ENCODE measurements at places on chromosomes 12 and 14. TPM values are rescaled to one million over a fixed set of nuclear protein-coding genes. Genes with fewer than 3 reads are reported as not detected.
A peak's percentile ranks its signal among the peaks of the same experiment; 100 is the strongest.

The DTD2 gene
- total RNA-seq, result 18.2 TPM

The EMC9 gene
- total RNA-seq, result 10.5 TPM

The SP1 gene
- 87.7 TPM for total RNA-seq

- DNase-seq, result peak; percentile 87
- H3K4me3 ChIP-seq, result peak overlapping the region; percentile 99
- no peaks in the 10 kb centered on the region for H3K4me1 ChIP-seq
Observed at GRCh38 chr12:93571365-93571924, 1.0 kb upstream of the SOCS2 start.

GRCh38 chr12:18981732-18982131 lies 147.8 kb upstream of the PLEKHA5 start:
- H3K4me3 ChIP-seq, result no peak overlapping the region
- H3K36me3 ChIP-seq, result no peaks in the 10 kb centered on the region
- H3K27ac ChIP-seq, result no peak overlapping the region
- H3K27me3 ChIP-seq, result no peaks in the 10 kb centered on the region
- H3K4me1 ChIP-seq, result no peaks in the 10 kb centered on the region

- no peaks in the 10 kb centered on the region for H3K36me3 ChIP-seq
- H3K4me1 ChIP-seq, result no peaks in the 10 kb centered on the region
- no peaks in the 10 kb centered on the region for H3K27me3 ChIP-seq
- H3K4me3 ChIP-seq, result no peak overlapping the region
Observed at GRCh38 chr14:63938198-63939005, 85.6 kb downstream of the SYNE2 start.

DNA sequence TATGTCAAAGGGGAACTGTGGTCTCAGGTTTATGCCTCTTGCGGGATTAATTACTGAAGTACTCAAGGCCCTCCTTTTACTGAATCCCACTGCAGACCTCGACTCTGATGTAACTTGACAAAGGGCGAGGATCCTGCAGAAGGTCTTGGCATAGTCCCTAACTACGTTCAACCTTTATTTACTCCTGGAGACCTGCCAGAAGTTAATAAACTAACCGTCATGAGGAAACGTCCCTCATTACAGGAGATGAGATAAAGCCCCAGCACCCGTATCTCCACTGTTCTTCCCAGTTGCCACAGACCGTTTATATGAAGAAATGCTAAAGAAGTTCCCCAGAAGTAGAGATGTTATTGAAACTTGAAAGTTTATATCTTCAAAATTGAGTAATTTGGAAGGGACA lies 190.9 kb downstream of the ETV6 start:
- H3K4me3 ChIP-seq, result no peak overlapping the region
- no peaks in the 10 kb centered on the region for H3K27me3 ChIP-seq
- peaks cover 11% of the 10 kb centered on the region for H3K36me3 ChIP-seq

DNA sequence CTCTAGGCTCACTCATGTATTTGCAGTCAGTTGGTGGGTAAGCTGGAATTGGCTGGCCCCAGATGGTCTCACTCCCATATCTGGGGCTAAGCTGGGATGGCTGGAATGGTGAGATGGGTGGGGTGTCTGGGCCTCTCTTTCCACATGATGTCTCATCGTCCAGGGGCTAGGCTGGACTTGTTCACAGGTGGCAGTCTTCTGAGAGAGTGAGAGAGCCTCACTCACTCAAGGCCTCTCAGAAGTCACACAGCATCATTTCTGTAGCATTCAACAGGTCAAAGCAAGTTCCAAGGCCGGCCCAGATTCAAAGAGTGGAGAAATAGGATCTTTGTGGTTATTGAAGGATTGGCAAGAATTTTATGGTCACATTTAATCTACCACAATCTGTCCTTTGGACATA lies 102.7 kb downstream of the UNC79 start:
- H3K4me3 ChIP-seq, result no peak overlapping the region
- H3K36me3 ChIP-seq, result no peaks in the 10 kb centered on the region
- H3K27me3 ChIP-seq, result no peaks in the 10 kb centered on the region
- DNase-seq, result no peak
- no peaks in the 10 kb centered on the region for H3K4me1 ChIP-seq

GRCh38 chr14:104326848-104327247 lies 188.5 kb downstream of the KIF26A start:
- no peaks in the 10 kb centered on the region for H3K36me3 ChIP-seq
- H3K4me3 ChIP-seq, result no peak overlapping the region
- H3K27me3 ChIP-seq, result peaks cover 1% of the 10 kb centered on the region

DNA sequence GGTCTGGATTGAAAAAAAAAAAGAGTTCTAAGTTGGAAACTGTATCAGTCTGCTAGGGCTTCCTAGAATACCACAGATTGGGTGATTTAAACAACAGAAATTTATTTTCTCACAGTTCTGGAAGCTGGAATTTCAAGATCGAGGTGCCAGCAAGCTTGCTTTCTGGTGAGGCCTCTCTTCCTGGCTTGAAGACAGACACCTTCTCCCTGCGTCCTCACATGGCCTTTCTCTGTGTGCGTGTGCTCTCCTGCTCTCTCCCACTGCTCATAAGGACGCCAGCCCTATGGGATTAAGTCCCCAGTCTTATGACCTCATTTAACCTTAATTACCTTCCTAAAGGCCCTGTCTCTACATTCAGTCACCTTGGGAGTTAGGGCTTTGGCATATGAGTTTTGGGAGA lies 215.5 kb downstream of the PIK3C2G start:
- no peak overlapping the region for H3K4me3 ChIP-seq
- no peak for DNase-seq
- H3K36me3 ChIP-seq, result no peaks in the 10 kb centered on the region
- no peak overlapping the region for H3K27ac ChIP-seq
